ENCODE measurements at places on chromosomes 2 and 18.

DNA sequence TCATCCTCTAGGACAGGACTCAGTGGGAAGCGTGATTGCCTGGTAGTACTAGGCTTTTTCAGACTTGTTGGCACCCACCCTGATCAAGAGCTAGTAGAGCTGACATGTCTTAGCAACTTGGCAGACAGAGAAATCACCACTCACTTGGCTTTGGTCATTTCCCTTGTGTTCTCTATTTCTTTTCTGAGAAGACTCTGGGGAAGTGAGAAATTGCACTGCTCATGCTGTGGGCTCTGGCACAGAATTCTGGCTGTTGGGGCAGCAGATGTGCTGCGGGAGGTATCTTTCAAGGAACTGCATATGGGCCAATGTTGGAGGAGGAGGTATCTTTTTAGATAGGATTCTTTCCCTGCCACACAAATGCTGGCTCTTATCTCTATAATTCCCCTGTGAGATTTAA lies 529.1 kb upstream of the MEX3C start:
- no peak for DNase-seq

GRCh38 chr2:113887009-113887792 lies 2.7 kb upstream of the ACTR3 start:
- no peak for DNase-seq

- DNase-seq = no peak
Measured at GRCh38 chr2:28751956-28752630, 463 bp downstream of the PPP1CB start.

DNA sequence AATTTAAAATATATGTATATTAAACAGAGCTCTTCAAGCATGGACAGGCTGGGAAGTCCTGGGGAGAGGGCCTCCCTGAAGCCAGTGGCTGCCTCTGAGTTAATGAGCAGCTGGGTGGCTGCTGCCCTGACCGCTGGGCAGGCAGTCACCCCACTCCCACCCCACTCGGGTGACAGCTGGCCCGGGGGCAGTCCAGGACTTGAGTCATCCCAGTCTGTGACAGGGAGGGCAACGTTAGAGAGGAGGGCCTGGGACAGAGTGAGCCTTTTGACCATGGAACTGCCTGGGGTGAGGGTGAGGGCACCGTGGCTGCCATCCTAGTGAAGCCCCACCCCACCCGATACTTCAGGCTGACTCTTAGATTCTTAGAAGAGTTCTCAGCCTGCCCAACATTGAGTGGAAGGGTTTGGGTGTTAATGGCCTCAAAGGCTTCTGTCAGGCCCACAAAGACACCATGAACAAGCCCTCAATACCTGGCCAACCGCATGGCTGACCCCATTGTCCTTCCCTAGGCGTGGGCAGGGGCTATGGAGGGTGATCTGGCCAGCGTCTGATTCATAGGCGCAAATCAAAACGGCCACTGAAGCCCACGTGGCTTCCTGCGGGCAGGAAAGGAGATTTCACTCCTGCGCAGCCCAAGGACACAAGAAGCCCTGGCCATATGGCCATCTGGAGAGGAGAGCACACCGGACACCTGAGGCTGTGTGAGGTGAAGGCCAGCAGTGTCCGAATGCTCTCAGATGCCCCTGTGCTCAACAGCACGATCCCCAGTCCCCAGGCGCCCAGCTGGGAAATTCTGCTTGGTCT lies 47.5 kb downstream of the MRPS5 start:
- no peak for DNase-seq

DNA sequence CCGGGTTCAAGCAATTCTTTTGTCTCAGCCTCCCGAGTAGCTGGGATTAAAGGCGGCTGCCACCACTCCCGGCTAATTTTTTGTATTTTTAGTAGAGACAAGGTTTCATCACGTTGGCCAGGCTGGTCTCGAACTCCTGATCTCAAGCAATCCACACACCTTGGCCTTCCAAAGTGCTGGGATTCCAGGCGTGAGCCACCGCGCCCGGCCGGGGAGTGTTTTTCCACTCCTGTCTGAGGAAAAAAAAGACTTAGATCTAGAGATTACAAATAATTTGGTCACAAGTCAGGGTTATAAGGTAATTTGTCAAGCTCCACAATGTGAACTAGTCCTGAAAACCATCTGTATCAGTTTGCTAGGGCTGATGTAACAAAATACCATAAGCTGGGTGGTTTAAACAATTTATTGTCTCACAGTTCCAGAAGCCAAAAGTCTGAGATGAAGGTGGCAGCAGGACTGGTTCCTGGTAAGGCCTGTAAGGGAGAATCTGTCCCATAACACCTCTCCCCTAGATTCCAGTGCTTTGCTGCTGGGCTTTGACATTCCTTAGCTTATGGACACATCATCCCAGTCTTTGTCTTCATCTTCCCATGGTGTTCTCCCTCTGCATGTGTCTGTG lies 40.7 kb upstream of the SP3 start:
- DNase-seq = no peak

GRCh38 chr2:7860693-7861092 lies 821.2 kb upstream of the ID2 start:
- no peak for DNase-seq

GRCh38 chr2:208571764-208572131 lies 165.2 kb downstream of the PTH2R start:
- DNase-seq = no peak

DNA sequence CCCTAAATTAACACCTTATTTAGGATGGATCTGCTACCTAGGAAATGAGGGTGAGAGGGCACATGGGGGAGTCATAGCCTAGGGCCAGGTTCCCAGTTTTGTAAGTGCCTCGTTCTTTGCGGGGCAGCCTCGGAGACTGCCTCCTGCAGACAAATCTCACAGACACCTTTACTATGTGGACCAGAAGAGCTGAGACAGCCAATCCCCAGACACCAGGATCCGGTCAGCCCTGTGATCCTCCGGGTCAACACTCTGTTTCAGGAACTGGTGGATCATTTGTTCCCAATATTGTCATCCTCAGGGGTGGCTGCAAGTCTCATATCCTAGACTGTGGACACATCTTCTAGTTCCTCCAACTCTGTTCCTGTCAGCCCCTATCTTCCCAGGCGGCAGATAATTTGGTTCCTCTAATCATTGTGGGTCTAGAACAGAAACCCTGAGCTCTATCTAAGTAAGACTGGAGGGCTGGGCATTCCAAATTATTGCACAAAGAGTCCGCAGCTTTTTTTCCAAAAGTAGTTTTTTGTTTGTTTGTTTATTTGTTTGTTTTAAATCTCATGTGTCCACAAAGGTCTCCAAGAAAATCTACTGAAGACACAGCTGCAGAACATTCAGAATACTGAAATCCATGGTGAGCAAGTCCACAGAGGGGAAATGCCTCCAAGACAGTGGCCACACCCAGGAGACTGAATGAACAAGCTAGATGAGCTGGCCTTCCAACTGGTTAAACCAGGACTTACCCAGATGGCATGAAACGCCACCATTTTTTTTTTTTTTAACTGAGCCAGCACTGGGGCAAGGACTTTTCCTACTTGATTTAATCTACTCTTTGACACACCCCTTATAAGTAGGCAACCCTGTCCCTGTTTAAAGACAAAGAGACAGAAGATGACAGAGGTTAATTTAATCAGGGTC lies 6.2 kb upstream of the GDF7 start:
- no peak for DNase-seq

GRCh38 chr2:30786923-30787685 lies 20.1 kb downstream of the CAPN13 start:
- no peak for DNase-seq
